ENCODE measurements at places on chromosomes 2 and 18. TPM values are rescaled to one million over a fixed set of nuclear protein-coding genes. Genes with fewer than 3 reads are reported as not detected.

PSMA8 gene
- total RNA-seq, result not detected

NOSTRIN gene
- total RNA-seq, result not detected

DSG4 gene
- total RNA-seq, result not detected

CFAP65 gene
- total RNA-seq, result not detected

RND3 gene
- 42.9 TPM for total RNA-seq

GNLY gene
- total RNA-seq, result not detected

ALKAL2 gene
- total RNA-seq, result not detected

CIB4 gene
- not detected for total RNA-seq

COL4A3 gene
- not detected for total RNA-seq

NEU2 gene
- not detected for total RNA-seq

MAL gene
- not detected for total RNA-seq

CNPPD1 gene
- 25.4 TPM for total RNA-seq

TFPI gene
- 140 TPM for total RNA-seq

ANKRD62 gene
- not detected for total RNA-seq

IHH gene
- total RNA-seq, result not detected

ALPP gene
- total RNA-seq, result not detected

MC5R gene
- total RNA-seq, result not detected

GLI2 gene
- 6.2 TPM for total RNA-seq

CYS1 gene
- total RNA-seq, result 0.30 TPM

RRM2 gene
- total RNA-seq, result 186 TPM

RUFY4 gene
- not detected for total RNA-seq

LINC00305 gene
- total RNA-seq, result not detected

Data from bronchus fibroblast of lung (primary cell).